ENCODE measurements at places on chromosomes 16 and 17. TPM values are rescaled to one million over a fixed set of nuclear protein-coding genes. Genes with fewer than 3 reads are reported as not detected.
A peak's percentile ranks its signal among the peaks of the same experiment; 100 is the strongest.

ANKRD40 gene
- total RNA-seq, result 19.6 TPM

SNN gene
- 17.4 TPM for total RNA-seq

DNA sequence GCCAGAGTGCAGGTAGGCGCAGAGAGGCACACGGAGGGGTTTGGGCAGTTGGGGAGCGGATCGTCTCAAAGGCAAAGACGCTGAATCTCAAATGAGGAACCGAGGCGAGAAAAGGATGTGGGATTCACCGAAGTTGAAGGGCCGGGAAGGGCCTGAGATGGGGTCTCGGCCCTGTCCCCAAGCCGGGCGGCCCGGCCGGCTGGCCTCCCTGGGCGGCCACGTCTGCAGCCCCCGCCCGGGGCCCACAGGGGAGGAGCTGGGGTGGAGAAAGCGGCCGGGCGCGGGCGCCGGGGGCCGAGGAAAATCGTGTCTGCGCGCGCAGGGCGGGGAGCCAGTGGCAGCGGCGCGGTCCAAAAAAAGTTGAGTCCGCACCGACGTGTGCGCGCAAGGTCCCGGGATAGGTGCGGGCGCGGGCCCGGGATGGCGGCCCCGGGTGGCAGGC lies 458 bp downstream of the SLC12A4 start:
- no peaks in the 10 kb centered on the region for H3K36me3 ChIP-seq
- peak overlapping the region; percentile 69 for H3K4me3 ChIP-seq
- no peak for DNase-seq
- no peaks in the 10 kb centered on the region for H3K27me3 ChIP-seq

GRCh38 chr17:82272495-82273326 lies 789 bp downstream of the CSNK1D start:
- H3K27ac ChIP-seq, result peak overlapping the region; percentile 100
- no peaks in the 10 kb centered on the region for H3K27me3 ChIP-seq
- peaks cover 53% of the 10 kb centered on the region for H3K4me1 ChIP-seq
- H3K4me3 ChIP-seq, result peak overlapping the region; percentile 95

DNA sequence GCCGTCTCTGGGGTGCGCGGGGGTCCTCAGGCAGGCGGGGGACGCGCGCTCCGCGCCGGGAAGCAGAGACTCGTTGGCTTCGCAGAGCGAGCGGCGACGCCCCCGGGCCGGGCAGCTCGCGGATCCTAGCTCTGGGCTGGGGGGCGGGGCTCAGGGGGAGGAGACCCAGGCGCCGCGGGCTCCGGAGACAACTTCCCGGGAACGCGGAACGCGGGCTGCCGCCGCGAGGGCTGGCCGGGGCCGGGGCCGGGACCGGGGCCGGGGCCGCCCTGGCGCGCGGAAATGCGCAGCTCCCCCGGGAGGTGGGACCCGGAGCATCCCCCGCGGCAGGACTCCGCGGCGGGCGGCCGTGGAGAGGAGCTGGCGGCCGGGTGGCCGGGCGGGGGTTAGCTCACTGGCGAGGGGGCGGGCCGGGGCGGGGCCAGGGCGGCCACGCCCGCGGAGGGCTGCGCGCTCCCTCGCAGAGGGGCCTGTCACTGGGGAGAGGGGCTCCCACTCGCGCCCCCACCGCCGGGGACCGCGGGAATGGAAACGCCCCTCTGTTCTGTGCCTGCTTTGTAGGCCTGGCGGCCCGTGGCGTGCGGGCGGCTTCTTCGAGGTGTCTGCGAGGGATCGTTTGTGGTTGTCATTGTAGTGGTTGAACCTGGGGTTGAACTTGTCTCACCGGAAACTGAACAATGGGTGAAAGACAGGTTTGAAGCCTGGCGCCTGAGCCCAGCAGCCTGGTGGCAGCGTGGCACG lies at the start of gene GAS7:
GAS7 (minus strand) TSS at position 98 of the 741 bp plus-strand sequence.
- H3K36me3 ChIP-seq, result no peaks in the 10 kb centered on the region
- H3K27me3 ChIP-seq, result peaks cover 37% of the 10 kb centered on the region
- H3K27ac ChIP-seq, result peak within 1 kb of the TSS; percentile 85
- no peak for DNase-seq
- peaks cover 4% of the 10 kb centered on the region for H3K4me1 ChIP-seq
- H3K4me3 ChIP-seq, result peak within 1 kb of the TSS; percentile 84

DNA sequence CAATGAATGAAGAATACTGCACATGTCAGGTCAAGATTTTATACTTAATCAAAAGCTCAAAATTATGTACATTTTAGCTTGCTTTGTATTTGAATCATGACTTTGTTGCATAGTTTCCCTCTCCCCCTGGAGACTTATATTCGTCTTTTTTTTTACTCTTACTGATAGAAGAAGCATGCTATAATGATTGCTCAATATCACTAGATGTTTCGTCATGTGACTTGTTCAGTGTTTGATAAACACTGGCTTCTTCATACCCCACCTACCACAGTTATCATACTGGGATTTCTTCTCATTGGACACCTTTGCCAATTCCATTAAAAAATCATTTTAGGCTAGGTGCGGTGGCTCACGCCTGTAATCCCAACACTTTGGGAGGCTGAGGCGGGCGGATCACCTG lies 148.7 kb downstream of the FTO start:
- H3K27me3 ChIP-seq, result no peaks in the 10 kb centered on the region
- H3K27ac ChIP-seq, result no peak overlapping the region
- H3K36me3 ChIP-seq, result no peaks in the 10 kb centered on the region
- H3K4me3 ChIP-seq, result no peak overlapping the region
- no peaks in the 10 kb centered on the region for H3K4me1 ChIP-seq

- DNase-seq, result no peak
- no peaks in the 10 kb centered on the region for H3K4me1 ChIP-seq
- no peaks in the 10 kb centered on the region for H3K27me3 ChIP-seq
- H3K4me3 ChIP-seq, result no peak overlapping the region
- H3K36me3 ChIP-seq, result no peaks in the 10 kb centered on the region
Observed at GRCh38 chr16:24322106-24322505, 66.0 kb downstream of the CACNG3 start.

MMP28 gene
- total RNA-seq, result 31.3 TPM

- no peaks in the 10 kb centered on the region for H3K27me3 ChIP-seq
- DNase-seq, result no peak
- no peaks in the 10 kb centered on the region for H3K36me3 ChIP-seq
- H3K4me3 ChIP-seq, result no peak overlapping the region
Observed at GRCh38 chr17:43604549-43604948, 57.2 kb downstream of the MEOX1 start.

COA3 gene
- 76.4 TPM for total RNA-seq

ITGAE gene
- 40.5 TPM for total RNA-seq

DNA sequence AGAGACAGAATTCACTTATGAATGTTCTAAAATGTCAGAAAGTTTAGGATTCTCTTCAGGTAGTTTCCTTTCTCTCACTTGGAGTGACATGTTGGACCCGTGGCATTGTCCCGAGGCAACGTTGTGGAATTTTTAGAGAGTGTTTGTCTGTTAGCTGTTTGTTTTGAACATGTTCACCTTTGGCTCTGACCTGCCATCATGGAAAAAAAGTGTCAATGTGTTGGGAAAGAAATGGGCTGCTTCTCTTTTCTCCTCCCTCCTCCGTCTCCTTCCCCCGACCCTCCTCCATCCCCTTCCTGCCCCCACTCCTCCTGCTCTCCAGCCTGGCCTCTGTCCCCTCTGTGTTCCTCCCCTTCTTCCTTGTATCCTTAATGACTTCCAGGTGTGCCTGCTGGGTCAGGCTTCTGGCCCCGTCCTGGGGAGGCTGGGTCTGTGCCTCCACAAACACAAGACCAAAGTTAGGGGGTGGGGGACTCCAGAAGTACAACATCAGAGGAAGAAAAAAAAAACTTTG lies 463.1 kb downstream of the MAF start:
- H3K4me3 ChIP-seq, result no peak overlapping the region
- DNase-seq, result no peak
- no peak overlapping the region for H3K27ac ChIP-seq
- H3K27me3 ChIP-seq, result no peaks in the 10 kb centered on the region

HOXB5 gene
- not detected for total RNA-seq

DNA sequence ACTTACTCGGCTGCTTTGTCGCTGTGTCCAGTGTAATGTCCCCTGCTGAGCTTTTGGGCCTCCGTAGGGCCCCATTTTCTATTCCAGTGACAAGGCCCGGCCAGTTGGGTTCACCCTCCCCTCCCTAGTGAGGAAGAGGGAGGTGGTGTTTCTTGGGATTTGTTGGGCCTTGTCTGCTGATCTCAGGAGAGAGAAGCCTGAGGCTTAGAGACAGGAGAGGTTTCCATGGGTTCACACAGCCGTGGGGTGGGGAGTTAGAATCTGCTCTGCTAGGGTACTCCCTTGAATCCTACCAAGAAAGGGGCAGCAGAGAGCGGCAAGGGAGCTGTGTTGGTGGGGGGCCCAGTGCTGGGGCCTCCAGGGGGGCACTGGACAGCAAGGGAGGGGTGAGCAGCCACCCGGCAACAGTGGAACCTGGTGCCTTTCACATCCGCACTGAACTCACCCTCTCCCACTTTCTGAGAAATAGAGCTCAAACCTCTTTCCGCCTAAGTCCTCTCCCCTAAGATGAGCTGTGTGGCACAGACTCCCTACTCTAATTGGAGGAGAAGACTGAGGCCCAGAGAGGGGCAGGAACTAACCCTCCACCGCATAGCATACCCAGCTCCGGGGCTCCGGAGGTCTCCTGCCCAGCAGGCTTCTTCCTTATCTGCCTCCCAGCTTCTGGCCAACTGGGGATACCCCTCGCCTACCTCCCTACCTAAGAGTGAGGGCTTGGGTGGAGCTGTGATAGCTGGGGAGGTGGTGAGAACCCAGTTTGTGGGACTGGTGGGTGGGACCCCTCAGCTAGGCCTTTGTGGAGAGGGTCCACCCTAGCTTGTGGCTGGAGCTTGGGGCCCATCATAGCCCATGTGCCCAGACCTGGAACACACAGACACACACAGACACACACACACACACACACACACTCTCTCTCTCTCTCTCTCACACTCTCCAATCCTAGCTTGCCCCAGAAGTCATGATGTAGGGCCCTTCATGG lies 6.8 kb downstream of the TBKBP1 start:
- H3K27ac ChIP-seq, result no peak overlapping the region
- H3K36me3 ChIP-seq, result peaks cover 47% of the 10 kb centered on the region
- peaks cover 32% of the 10 kb centered on the region for H3K4me1 ChIP-seq
- no peak overlapping the region for H3K4me3 ChIP-seq
- no peak for DNase-seq

- H3K4me3 ChIP-seq, result no peak overlapping the region
- H3K36me3 ChIP-seq, result no peaks in the 10 kb centered on the region
- no peaks in the 10 kb centered on the region for H3K27me3 ChIP-seq
- no peaks in the 10 kb centered on the region for H3K4me1 ChIP-seq
Observed at GRCh38 chr16:83102336-83102735, 475.6 kb downstream of the CDH13 start.
